ENCODE measurements at places on chromosomes 4 and X.

DNA sequence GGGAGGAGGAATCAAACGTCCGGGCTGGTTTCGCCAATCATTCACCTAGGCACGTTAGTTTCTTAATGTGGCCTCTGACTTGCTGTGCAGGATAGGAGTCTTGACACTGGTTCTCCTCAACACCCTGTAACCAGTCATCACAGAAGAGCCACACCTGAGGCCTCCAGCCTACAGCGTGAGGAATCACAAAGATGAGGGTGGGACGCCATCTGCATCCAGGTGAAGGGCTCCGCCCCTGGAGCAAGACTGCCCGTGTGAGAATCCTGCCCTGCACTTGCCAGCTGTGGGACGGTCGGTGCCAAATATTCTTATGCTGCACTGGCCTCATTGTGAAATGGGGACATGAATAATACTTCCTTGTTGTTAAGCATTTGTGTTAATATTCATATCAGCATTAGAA, 35.7 kb upstream of the TSPAN5 start:
- no peak for DNase-seq

GRCh38 chr4:148434075-148434773, 8.0 kb downstream of the NR3C2 start:
- DNase-seq: no peak

DNA sequence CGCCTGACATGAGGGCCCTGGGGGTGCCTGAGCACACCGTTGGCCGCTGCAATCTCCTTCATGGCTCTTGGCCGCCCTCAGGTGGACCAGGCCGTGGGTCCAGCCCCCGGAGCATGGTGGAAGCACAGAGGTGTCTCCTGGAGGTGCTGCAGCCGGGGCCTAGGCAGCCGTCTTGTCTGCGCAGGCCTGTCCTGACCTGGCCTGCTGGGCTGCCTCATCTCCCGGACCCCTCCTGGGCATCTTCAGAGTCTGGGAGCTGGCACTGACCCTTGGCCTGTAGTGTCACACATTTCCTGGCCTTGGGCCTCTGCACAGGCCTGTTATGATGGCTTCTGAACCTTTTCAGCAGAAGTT, 20.9 kb downstream of the UVSSA start:
- no peak for DNase-seq

DNA sequence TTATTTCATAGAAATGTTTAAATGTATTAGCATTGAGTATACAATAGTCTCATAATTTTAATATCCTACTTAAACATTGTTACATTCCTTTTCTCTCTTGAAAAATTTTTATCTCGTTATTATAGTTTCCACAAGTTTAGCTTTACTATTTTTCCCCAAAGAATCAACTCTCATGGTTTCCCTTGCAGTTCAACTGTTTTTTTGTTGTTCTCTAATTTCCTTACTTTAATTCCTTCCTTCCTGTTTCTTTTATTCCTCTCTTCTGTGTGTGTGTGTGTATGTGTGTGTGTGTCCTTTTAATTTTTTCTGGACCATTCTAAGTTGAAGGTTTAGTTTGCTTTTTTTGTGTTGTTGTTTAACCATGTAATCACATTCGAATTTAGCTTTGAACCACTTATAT, 171.1 kb downstream of the GASK1B start:
- DNase-seq: no peak

DNA sequence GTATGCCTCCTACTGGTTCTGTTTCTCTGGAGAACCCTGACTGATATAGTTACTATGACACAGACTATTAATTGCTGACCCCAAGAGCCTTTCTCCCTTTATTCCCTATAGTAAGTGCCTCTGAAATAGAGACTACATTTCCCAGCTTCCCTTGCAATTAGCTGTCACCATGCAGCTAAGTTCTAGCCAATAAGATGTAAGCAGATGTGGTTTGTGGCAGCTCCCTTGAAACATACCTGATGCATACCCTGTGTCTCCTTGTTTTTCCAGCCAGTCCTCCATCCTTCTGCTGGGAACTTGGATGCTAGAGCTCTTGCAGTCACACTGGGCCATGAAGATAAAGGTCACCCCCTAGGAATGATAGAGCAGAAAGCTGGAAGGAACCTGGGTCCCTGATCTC, 9.7 kb upstream of the TMEM165 start:
- peak; percentile 33 for DNase-seq

GRCh38 chrX:118062817-118063615, 53.6 kb downstream of the KLHL13 start:
- no peak for DNase-seq

- no peak for DNase-seq
Measured at GRCh38 chrX:78123190-78123589, 16.3 kb downstream of the TAF9B start.

DNA sequence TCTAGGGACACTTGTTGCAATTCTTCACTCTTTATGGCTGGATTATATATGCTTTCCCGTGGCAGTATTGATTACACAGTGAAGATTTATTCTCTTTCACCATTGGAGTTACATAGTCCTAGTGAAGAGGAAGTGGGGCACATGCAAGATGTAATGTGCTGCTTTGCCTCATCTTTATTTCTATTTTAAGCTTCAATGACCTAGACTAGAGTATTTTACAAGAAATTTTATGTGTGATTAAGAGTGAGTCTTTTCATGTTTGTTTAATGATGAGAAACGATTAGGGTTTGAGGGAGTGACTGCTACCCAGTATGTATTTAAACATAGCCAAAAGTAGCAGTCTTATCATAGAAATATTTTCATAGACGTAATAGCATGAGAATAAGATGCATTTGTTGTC, 30.8 kb downstream of the DIAPH2 start:
- no peak for DNase-seq

DNA sequence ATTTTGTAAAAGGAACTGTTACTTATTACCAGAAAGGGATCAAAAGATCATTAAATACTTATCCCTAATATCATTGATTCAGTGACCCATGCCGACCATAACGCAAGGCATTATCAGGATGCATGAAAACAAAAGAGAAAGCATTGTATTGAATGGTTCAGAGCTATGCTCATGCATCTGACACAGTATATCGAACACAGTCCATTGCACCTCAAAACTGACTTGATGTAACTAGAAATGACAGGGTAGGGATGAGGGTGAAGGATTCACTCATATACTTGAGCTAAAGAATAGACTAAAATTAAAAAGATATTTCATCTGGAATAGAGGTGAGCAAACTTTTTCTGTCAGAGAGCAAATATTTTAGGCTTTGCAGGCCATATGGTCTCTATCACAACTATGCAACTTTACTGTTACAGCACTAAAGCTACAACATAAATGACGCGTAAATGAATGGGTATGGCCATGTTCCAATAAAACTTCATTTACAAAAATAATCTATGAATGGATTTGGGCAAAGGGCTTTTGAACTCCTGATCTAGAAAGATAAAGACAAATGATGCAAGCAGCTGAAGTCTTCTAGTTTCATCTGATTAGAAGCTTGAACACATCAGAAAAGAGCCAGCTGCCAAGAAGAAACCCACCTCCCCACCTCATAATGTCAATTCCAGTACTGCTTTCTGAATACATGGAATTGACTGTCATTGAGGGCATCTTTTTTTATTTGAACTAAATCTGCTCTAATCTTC, 12.9 kb upstream of the SPP1 start:
- no peak for DNase-seq

- no peak for DNase-seq
Measured at GRCh38 chr4:6480534-6481088, 8.2 kb upstream of the PPP2R2C start.

GRCh38 chr4:53886090-53886489, 178.3 kb downstream of the CHIC2 start:
- no peak for DNase-seq

DNA sequence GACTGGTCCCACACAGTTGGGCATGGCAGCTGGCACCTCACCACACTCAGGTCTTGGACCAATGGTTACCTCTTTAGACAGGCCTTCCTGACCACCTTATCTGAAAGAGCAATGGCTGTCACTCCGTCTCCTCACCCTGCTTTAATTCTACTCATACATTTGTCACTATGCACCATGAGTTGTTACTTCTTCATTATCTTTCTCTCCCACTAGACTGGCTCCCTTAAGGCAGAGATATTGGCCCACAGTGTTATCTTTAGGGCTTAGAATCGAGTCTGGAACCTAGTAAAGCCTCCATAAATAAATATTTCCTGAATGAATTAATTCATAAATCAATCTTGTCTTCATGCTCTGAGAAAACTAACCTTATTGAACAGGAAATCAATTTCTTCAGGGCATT, 46.6 kb downstream of the DCHS2 start:
- DNase-seq: no peak

DNA sequence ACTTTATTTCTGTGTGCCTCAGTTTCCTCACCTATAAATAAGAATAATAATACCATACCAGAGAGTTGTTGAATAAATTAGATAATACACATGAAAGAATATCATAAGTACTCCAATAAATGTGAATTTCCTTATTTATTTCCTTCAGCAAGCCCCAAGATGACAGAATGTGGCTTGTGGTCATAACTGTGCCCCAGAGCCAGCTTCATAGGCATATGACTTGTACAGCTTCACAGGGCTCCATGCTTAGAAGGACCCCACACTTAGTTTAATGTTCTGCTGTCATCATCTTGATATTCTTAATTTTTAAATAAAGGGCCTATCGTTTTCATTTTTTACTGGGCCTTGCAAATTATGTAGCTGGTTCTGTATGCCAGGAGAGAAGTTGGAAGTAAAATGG, 25.3 kb downstream of the VSIG4 start:
- DNase-seq: no peak

DNA sequence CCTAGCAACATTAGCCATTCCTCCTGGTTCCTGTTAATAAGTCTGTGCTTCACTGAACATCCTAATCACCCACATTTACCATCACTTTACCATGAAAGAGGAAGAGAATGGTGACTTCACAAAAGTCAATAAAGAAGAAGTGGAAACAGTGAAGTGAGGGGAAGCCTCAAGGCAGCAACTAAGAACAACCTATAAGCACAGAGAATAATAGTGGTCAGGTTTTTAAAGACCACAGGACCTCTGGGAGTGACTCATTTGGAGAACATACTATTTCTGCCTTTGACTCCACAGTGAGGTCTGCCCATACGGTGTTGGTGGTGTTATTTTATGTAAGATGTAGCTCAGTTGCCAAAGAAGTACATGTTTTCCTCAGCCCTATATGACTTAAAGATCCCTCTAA, 86.0 kb upstream of the TET2 start:
- DNase-seq: no peak
